ENCODE measurements at places on chromosomes 5 and 9. TPM values are rescaled to one million over a fixed set of nuclear protein-coding genes. Genes with fewer than 3 reads are reported as not detected.

DNA sequence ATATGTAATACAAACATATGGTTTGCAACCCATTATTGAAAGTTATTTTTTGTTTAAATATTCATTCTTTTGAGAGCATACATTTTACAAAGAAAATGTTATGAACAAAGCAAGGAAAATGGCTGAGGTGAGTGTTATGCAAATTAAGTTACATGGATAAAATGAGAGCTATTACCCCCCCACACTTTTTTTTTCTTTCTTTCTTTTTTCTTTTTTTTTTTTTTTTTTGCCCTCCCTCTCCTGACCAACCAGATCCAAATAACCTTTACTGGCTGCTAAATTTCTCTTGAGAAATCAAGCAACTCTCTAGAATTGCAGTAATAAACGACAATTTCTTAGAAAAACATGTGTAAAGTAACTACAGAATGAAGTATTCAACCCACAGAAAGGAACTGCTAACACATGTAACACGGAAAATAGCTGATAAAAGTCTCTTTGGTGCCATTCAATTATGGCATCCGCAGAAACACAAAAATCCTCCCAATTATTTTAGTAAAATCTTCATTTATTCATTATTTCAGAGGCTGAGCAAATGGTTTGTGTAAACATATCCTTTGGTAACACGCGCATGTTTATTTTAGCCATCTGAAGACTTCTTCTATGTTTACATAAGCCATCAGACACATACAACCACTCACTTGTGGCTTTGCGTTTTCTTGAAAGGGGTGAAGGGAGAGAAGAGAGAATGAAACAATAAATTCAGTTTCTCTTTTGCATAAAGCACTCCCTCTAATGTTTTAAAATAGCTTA, 216.1 kb downstream of the NFIB start:
- peak; percentile 85 for DNase-seq

DNA sequence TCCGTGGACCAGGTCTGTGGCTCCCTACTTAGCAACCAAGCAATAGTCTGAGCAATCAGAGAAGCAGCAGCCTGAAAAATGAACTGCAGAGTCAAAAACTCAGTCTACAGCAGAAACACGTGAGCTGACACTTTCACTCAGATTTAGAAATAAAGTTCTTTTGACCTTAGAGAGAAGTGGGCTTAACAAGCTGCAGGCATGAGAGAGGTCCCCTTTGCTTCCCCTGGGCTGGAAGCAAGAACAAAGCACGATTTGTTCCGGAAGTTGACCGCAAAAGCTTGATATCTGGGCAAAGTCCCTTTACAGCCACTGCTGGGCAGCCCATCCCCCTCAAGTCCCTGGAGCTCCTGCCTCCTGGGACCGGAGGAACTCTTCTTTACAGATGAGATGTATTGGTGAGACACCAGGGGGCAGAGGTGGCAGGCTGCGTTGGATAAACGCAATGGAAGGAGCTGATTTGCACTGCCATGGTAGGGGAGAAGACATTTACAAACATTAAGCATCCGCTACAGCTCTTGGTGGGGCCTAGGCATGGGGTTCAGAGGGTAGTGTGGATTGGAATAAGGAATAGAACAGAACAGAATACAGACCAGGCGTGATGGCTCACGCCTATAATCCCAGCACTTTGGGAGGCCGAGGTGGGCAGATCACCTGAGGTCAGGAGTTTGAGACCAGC, 5.8 kb upstream of the SOWAHA start:
- no peak for DNase-seq

GRCh38 chr5:18465833-18466681, 831.8 kb downstream of the TAF11L14 start:
- no peak for DNase-seq

GRCh38 chr5:90233476-90233875, 176.1 kb downstream of the CETN3 start:
- DNase-seq = no peak

GRCh38 chr5:132477784-132478365, 12.7 kb downstream of the IRF1 start:
- DNase-seq = no peak

GRCh38 chr9:76087976-76088375, 197.5 kb downstream of the PCSK5 start:
- no peak for DNase-seq

DNA sequence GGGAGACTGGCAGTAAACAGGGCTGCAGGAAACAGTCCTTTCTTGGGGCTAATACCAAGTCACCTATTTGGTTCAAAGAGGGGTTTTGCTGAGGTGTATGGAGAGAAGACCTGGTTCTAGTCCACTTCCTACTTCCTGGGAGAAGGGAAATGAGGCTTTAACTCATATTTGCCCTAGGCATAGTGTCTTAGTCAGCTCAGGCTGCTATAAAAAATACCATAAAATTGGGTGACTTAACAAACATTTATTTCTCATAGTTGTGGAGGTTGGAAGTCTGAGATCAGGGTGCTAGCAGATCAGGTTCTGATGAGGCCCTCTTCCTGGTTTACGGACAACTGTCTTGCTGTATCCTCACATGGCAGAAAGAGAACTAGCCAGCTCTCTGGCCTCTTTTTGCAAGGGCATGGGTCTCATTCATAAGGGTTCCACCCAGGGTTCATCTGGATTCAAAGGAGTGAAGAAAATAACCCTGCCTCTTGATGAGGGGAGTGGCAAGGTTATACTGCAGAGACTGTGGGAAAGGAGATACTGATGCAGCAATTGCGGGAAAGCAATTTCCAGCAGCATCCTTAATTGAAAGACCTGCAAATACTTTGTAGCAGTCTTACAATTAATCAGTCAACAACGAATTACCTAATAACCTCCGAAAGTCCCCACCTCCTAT, 40.5 kb downstream of the ANKDD1B start:
- no peak for DNase-seq

DNA sequence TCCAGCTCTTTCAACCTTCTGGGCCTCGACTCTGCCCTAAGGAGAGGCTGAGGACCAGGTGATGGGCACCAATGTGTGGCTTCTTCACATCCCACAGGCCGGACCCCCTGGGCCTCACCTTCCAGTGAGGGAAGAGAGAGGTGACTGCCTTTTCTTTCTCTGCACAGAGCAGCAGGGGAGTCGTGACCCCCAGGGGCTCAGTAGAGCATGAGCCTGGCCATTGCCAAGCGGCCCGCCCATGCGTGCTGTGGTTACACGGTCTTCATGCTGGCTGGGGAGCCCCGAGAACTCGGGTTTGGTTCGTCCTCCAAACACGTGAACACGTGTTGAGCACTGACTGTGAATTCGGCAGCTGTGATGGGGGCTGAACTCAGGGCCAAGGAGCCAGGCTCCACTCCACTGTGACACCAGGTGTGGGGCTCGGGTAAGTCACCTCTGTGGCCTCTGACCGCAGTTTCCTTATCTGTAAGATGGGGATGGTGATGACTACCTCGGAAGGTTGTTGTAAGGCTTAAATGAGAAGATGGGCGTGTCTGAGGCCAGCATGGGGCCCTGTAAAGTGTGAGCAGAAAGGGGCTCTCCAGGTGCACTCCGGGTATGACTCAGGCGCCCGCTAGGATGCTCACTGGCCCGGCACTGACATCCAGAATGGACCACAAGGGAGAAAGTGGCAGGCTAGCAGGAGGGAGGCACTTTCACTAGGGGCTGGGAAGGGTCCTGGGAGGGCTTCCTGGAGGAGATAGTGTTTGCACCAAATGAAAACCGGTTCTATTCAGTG, 13.4 kb upstream of the GRHPR start:
- DNase-seq = no peak

GRCh38 chr5:79774171-79774854, 84.7 kb downstream of the CMYA5 start:
- DNase-seq = no peak

DNA sequence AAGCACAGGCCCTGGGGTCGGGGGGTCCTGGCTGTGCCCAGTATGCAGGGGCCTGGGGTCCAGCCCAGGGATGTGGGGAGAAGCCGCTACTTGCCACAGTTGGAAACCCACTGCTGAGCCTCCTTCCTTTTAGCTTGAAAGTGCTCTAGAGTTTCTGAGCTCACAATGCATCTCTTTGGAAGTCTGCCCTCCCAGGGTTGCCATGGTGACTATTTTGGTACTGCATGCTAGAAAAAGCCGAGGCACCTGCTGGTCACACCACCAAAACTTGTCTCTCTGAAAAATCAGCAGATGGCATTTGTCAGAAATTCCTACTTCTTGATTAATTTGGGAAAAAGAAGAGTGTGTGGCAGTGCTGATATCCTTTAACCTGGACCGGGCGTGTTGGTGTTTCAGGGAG, 151.8 kb downstream of the SEC61B start:
- DNase-seq = no peak

GRCh38 chr9:36827593-36827992, 206.5 kb downstream of the PAX5 start:
- no peak for DNase-seq

DNA sequence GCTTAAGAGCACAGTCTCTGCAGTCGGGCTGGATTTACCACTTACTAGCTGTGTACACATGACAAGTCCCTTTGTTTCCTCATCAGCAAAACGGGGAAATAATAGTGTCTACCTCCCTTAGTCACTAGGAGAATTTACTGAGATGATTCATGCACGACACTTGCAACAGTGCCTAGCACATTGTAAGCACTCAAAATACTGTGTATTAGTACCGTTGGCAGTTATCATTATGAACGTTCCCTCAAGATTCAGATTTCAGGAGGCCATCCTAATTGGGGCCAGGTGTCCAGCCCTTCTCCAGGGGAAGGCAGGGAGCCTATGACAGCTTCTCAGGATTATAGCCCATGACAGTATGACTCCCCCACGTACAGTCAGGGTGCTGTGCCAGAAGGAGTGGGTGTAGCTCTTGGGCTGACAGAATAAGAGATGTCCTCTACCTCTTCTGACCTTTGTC, 164.3 kb downstream of the DOCK2 start:
- no peak for DNase-seq

- DNase-seq = no peak
Observed at GRCh38 chr9:90029996-90030395, 425.2 kb downstream of the GADD45G start.

DNA sequence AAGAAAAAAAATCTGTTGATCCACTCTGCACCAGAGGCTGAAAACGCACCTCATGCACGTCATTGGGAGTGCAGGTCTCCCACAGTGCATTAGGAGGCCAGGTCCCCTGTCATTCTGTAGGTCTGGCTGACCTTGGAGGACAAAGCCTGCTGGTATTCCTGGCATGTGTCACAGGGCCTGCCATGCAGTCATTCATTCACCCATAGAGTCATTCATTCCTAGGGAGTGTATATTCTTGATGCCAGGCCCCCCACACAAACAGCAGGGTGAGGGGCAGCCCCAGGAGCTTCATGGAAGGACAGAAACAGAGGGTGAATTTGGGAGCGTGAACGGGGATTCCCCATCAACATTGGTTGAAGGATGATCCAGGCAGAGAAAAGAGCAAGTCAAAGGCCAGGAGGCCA, 2.2 kb downstream of the GBGT1 start:
- DNase-seq = no peak

DNA sequence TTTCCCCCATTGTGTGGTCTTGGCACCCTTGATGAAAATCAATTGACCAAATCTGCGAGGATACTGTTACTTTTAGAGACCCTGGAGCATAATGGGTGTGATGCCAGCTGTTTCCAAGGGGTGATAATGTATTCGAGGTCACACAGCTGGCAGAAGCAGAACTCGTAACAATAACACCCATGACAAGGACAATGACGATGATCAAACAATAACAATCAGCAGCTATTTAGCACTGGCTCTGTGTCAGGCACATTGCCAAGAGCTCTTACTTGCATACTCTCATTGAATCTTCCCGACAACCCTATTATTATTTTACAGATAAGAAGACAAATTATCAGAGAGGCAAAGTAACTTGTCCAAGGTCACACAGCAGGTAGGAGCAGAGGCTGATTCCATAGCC, 223.7 kb upstream of the MSX2 start:
- no peak for DNase-seq

GRCh38 chr5:6822068-6822467, 108.8 kb downstream of the TENT4A start:
- no peak for DNase-seq

DNA sequence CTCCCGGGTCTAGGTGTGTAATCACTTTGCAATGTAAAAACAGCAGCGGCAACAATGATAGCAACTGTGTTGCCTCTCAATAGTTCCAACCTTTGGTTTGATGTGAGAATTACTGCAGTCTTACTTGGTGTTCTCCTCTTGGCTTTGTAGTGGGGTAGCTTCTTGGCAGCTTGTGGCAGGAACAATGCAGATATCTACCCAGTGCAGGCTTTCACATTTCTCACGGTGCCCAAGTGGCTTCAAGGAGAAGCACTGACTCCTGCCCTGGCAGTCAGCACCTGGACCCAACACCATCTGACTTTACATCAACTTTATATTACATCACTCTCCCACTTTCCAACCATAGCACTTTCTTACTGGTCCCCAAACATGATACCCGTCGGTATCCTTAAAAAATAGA, 28.4 kb upstream of the TIFAB start:
- DNase-seq = no peak

DNA sequence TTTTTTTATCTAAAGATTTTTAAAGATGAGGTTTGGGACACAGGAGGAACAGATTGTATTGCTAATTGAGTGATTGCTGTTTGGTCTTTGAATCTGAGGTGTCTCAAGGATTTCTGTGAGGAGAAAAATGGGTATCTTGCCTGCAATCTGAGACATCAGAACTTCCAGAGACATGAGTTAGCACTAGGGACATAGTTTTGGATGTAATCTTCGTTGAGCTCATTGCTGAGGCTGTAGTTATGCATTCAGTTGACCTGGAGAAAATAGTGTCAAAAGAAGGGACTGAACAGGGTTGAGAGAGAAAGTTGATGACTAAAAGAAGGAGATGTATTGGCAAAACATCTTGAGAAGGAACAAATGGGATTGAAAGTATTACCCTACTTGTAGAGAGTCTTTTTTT, 24.6 kb downstream of the C9orf85 start:
- DNase-seq = no peak

Gene ARL14EPL
- not detected for polyA plus RNA-seq

Gene LURAP1L
- 75.0 TPM for polyA plus RNA-seq

Gene KLF9
- polyA plus RNA-seq = 3.0 TPM

Gene KCNMB1
- polyA plus RNA-seq = 1.0 TPM

Gene TIMD4
- 1.3 TPM for polyA plus RNA-seq

Gene DDX46
- 104 TPM for polyA plus RNA-seq

Gene GOLPH3
- 90.8 TPM for polyA plus RNA-seq

Gene DND1
- not detected for polyA plus RNA-seq

Gene PIP5K1B
- polyA plus RNA-seq = 4.1 TPM

Gene SLC36A3
- polyA plus RNA-seq = not detected

Gene PWWP2A
- polyA plus RNA-seq = 28.8 TPM

Gene DYNC2I2
- 46.9 TPM for polyA plus RNA-seq

Data from right lung (tissue), 10 donors.